ENCODE measurements at places on chromosomes 3 and 15.

DNA sequence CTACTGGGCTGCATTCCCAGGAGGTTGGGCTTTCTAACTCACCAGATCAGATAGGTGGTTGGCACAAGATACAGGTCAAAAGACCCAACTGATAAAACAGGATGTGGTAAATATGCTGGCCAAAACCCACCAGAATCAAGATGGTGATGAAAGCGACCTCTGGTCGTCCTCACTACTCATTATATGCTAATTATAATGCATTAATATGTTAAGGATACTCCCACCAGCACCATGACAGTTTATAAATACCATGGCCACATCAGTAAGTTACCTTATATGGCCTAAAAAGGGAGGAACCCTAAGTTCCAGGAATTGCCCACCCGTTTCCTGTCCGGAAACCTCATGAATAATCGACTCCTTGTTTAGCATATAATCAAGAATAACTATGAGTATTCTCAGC lies 31.6 kb downstream of the CFAP44 start:
- no peak for DNase-seq

- no peak for DNase-seq
Measured at GRCh38 chr15:62270216-62270921, 105.3 kb upstream of the C2CD4B start.

GRCh38 chr3:42988097-42988496 lies 9.0 kb downstream of the GASK1A start:
- DNase-seq: no peak

DNA sequence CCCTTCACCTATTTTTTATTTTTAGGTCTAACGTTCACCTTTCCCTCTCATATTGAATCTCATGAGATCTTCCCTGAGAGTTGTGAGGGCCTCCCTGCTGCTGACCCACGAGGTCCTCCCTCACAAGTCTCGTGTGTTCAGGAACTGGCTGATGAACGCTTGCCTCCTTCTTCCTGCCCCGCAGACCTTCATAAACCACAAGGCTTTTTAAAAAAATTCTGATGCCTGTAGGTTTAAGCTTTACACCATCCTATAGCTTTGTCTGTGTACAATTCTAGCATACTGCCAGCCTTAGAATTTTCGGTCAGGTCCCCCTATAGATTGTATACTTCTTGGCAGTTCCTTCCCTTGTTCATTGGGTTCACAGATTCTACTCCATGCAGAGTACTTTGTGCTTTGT lies 50.5 kb downstream of the CHST2 start:
- no peak for DNase-seq

DNA sequence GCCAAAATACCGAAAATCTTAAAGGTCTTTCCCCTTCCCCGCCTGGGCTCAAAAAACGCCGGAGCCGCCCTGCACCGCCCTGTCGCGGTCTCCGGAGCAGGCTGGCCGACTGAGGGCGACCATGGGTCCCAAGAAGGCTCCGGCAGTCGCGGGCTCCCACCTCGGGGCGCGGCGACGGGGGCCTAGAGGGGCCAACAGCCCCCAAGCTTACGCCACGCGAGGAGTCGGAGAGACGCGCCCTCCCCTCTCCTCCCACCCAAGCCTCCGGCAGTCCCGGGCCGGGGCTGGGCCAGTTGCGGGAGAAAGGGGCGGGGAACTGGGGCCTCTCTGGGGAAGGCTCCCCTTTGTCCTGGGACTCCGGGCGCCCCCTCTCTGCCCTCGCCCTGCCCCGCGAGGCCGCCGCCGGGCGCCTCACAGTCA lies 69.2 kb downstream of the GOLGA8B start:
- DNase-seq: no peak

DNA sequence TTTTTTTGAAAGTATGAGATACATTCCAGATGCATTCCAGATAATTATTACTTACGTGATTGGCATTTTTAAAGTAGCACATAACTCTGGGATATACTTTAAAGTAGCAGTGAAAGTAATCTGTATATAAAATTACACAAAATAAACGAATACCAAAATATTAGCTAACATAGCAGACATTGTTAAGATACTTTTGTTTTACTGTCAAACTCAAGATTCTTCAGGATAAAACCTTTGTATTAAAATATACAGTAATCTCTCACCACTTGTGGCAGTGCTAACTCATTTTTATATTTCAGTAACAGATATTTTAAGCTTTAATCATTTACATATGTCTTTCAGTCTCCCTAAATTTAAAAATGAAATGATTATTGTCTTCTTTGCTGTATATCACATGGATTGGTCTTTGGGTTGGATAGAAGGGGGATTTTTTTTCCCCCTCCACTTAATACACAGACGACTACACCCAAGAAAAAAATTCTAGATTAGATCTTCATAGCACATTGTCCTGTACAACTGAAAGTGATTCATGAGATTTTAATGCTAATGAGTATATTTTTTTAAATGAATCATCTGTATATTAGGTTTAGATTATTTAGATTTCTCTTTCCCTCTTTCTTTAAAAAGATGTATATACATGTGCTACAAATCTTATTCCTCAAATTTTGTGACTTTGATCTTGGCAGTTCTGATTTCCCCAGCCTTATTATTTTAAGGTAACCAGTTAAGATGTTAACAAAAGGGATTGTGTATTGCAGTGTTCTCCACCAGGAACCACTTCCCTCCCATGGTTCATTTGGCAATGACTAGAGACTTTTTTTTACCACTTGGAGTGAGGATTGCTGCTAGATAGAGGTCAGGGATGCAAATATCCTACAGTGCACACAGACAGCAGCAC lies 24.5 kb upstream of the EBLN2 start:
- no peak for DNase-seq

Data from NK-92 treated with Interleukin-12 subunit alpha and Interleukin-12 subunit beta, amount 100 ng/mL, for 24 hours (cell line).